Activated naive CD4-positive, alpha-beta T cell treated with Interleukin-2 at 50 U/mL for 16 hours (primary cell): ENCODE measurements at places on chromosomes 6 and 20.

DNA sequence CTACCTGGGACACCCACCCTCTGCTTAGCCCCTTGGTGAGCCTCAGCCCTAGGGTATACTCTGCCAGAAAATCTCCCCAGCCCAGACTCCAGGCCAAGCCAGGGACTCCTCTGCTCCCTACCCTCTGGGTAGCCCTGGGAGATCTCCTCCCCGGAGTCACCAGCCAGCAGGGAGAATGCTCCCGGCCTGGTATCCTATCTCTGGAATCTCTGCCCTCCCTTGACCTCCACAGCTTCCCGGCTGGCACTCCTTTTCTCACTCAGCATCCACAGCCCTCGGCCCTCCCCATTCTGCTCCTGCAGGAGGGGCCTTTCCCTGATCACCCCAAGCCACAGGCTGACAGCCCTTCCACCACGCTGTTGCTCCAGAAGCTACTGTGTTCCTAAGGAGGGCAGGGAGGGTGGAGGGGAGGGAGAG, 22.6 kb downstream of the NOL4L start:
- no peak for DNase-seq

DNA sequence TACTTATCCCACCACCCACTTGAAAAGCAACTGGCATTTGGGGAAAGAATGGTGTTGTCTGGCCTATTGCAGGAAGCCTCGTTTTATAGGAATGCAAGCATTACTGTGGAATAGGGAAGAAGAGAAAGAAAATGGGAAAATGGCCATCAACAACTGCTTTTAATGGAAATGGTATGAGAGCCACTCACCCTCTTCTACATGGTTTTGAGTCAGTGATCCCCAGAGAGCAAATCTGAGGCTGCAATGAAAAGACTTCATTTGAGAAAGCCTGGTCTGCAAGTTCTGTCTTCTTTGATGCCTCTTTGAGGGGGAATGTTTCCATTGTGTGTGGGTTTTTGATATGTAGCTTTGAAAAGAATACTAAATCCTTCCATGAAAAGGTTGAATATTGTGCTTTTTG, 172.3 kb upstream of the HDDC2 start:
- no peak for DNase-seq

DNA sequence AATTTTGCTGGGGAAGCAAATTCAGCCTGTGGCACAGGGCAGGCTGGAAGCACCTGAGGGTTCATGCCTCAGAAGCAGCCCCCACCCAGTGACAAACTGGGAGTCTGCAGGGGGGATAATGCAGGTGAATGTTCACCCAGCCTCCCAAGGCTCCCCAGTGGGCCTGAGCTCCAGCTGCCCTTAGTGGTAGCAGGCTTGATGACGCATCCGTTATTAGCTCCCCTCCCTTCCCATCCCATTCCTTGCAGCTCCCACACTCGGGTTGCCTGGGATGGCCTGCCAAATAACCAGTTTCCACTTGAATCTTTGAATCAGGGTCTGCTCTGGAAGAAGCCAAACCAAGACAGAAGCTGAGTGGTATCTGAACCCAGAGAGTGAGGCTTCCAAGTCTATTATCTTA, 15.8 kb downstream of the KCNK15 start:
- DNase-seq = no peak

DNA sequence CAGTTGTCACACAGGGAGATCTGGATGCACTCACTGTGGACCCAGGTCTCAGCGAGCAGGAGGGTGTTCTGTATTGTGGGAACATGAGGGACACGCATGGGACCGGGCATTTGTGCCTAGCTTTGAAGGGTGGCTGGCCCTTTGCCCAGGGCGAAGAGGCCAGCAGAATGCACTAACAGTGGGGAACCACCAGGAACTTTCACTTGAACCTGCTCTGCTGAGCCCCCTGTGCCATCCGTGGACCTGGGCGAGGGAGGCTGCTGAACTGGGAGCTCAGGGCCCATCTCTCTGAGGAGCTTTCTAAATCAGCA, 1.2 kb upstream of the ULBP2 start:
- DNase-seq = no peak
